NCI-H2081 (cell line): ENCODE measurements at places on chromosomes 1 and 21.

GRCh38 chr1:58994664-58995063 lies 210.8 kb upstream of the JUN start:
- DNase-seq = no peak

DNA sequence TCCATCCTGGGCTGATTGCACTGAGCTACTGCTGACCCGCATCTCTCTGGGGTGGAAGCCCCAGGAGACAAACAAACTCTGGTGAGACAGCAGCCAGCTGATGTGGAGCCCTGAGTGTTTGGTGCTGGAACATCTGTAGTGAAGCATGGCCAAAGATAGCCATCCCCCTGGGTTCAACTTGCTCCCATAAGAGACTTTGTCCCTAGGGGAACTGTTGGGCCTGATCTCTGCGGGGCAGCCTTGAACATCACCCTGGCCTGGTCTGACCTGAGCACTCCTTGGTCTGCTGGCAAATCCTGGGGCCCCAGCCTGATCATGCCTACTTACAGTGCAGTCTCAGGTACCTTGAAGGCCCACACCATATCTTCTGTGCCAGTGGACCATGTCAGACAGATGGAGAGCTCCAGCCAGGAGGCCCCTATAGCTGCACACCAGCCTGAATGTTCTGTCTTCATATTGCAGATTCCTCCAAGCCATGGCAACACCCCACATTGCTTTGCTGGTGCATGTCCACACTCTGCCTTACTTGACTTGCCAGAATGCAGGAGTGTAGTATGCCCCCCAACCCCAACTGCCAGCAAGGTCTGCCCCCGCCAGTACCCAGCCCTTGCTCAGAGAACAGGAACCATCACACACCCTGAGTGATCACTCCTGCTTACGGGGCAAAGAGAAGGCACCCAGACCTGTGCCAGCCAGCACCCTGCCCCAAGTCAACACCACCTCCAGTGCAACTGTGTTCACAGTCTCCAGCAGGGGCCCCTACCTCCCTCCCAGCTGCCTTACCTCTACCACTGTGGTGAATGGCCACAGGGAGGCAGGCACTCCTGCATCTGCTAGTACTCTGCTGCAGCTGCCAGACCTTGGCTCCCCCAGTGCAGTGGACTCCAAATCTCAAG lies 690.5 kb upstream of the NR5A2 start:
- DNase-seq = no peak

GRCh38 chr1:17304151-17304825 lies 3.7 kb upstream of the PADI4 start:
- no peak for DNase-seq

GRCh38 chr1:203282720-203283542 lies 22.4 kb upstream of the BTG2 start:
- no peak for DNase-seq

GRCh38 chr1:21921100-21921875 lies 15.8 kb downstream of the HSPG2 start:
- DNase-seq = no peak

- no peak for DNase-seq
Observed at GRCh38 chr1:12615865-12616708, 1.9 kb downstream of the DHRS3 start.

DNA sequence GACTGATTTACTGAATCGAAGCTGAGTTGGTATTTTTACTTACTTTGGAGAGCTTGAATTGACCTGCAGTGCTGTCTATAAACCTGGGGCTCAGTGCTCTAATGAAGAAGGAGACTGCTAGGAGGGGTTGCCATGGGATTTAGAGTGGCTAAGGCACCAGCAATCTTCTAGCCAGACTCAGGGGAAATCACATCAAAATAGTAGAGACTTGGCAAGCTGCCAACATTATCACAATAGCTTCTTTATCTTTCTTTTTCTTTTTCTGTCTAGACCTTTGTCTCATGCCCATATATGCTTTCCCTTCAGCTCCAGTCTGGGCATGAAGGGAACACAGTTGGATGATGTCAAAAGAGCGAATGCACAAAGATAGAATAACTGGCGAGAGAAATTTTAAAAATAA lies 301.1 kb upstream of the DPYD start:
- DNase-seq = no peak

GRCh38 chr1:238485912-238486209 lies 595.1 kb upstream of the ZP4 start:
- DNase-seq = peak; percentile 58

- no peak for DNase-seq
Observed at GRCh38 chr1:39317111-39317510, 112.6 kb downstream of the MACF1 start.

GRCh38 chr1:68051475-68051874 lies 1.0 kb upstream of the DIRAS3 start:
- no peak for DNase-seq

DNA sequence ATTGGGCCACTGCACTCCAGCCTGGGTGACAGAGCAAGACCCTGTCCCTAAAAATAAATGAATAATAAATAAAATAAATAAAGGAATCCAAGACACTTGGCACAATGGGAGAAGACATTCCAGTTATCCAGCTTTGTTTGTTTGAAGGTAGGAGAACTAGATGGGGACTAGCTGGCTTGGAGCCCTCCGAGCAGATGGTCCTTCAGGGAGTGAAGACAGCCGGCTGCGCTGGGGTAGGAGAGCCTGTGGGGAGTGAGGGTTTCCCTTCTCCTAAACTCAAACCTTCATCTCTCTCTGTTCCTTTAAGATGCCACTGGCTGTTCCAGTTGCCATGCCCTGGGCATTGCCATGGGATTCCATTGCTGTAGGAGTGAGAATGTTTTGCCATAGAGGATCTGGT lies 120.6 kb downstream of the NAV1 start:
- DNase-seq = no peak

GRCh38 chr1:118846443-118846842 lies 141.7 kb downstream of the TBX15 start:
- no peak for DNase-seq

- DNase-seq = no peak
Observed at GRCh38 chr1:41906943-41907342, 11.8 kb downstream of the HIVEP3 start.
